ENCODE measurements at places on chromosomes 16 and 17. TPM values are rescaled to one million over a fixed set of nuclear protein-coding genes. Genes with fewer than 3 reads are reported as not detected.

Gene TBC1D3L
- 2.7 TPM for total RNA-seq

Gene KIF2B
- not detected for total RNA-seq

Gene KCNH6
- total RNA-seq = under 0.01 TPM

Gene RNU2-1
- not detected for total RNA-seq

Gene MYH10
- 171 TPM for total RNA-seq

Gene KRTAP9-4
- total RNA-seq = not detected

Gene CCL16
- total RNA-seq = not detected

Gene TEDC2
- 9.1 TPM for total RNA-seq

Gene MILR1
- total RNA-seq = 2.9 TPM
